Stimulated activated naive B cell treated with anti-CD40 and anti-IgM and Interleukin-4, amounts not matched to agents 10 μg/mL and 1 μg/mL and 100 μg/mL, for 72 hours (primary cell): ENCODE measurements at places on chromosomes 16 and 17.

DNA sequence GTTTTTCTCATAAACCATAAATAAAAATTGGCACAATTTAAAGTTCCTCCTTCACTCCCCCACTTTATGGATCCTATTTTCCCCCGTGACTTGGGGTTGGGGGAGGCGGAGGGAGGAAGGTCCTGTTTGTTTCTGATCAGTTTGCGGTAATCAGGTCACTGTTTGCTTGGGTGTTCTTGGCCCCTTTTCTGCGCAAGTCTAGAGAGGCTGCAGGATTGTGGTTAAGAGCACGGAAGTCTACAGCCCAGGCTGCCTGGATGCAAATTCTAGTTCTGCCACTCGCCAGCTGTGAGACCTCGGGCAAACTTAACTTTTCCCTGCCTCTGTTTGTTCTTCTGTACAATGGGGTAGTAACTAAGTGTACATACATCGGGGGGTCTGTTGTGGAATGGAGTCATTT is 12.1 kb downstream of the ATP2C2 start:
- DNase-seq = no peak

DNA sequence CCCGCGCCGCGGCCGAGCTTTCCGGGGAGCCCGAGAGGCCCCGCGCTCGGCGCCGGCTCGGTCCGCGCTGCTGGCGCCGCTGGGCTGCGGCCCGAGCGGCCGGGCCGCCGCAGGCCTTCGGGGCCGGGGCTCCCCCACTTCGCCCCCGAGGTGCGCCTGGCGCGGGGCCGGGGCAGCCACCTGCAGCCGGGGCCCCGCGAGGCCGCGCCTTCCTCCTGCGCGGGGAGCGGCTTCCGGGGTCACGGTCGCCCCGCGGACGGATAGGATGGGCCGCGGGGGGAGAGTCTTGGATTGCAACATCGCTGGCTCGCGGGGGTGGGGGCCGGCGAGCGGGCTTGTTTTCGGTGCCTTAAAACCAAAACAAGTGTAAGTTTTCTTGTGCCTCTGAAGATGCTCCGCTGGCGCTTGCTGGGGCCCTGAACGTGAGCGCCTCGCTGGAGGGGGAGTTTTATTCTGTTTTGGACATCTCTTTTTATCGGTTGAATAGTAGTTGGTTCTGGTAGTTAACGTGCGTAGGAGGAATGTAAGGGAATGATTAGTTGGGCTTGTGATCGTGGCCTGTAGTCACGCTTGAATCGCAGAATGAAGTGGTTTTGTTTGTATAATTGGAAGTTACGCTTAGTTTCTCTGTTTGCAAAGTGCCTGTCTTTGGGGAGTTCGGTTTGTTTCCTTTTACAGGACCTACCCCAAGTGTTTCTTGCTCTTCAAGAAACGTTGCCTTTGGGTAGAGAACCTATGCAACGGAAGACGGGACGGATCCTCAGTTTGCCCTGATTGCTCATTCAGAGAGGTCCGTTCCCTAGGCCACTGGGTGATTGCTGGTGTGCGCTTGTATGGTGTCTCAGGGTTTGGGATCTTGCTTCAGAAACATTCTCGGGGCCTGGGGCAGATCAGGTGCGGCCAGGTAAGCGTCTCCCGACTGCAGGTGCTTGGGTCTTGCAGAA is 724 bp downstream of the UBE2I start:
- DNase-seq = no peak

DNA sequence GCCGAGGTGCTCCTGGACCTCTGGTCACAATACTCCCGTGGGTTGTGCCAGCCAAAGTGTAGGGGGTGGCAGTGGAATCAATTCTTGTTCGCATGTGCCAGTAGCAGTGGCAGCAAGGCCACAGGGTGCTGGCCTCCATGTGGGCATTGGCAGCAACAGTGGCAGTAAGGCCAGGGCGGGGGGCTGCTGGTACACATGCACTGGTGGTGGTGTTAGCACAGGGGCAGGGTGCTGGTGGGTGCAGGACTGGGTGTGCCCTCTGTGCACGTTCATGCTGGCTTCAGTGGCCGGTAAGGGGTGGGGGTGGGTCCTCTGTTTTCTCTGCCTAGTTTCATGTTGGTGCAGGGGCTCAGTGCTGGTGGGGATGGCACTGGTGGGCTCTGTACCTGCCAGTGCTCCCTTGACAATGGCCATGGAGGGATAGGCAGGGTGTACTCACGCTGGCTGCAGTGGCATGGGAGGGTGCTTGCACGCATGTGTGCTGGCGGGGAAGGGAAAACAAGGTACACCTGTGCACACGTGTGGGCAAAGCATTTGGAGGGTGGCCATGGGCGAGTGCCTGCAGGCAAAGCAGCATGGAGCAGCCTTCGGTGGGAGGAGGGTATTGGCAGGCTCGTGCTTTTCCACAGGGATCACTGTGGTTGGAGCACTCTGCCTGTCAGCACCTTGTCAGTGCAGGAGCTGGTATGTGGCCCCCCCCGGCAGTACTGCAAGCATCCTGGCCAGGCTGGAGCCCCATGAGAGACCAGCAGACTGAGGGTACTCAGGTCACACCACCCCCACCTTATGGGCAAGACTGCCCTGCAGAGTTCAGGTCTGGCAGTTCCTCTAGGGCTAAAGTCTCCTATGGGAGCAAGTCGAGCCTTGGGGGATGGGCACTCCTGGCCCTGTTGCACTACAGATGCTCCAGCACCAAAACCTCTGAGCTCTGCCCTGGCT is 35.8 kb downstream of the NF1 start:
- DNase-seq = no peak

- no peak for DNase-seq
These were observed 633 bp upstream of the NOL3 start for GRCh38 chr16:67169642-67170167.

DNA sequence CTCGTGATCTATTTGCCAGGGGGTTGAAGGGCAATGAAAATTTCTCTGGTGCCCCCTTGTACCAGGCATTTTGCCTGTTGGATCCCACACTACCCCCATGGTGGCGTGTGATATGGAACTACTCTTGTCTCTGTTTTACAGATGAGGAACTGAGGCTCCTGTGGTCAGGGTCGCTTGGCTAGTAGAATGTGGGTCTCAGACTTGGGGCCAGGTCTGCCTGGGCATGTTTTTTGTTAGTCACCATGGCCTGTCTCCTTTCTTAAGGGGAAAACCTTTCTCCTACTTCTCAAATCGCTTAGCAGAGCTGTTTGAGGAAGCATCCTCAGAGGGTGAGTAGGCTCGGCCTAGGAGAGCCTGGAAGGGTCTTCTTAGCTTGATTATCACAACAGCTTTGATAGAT is 51.2 kb downstream of the CLEC16A start:
- DNase-seq = no peak

DNA sequence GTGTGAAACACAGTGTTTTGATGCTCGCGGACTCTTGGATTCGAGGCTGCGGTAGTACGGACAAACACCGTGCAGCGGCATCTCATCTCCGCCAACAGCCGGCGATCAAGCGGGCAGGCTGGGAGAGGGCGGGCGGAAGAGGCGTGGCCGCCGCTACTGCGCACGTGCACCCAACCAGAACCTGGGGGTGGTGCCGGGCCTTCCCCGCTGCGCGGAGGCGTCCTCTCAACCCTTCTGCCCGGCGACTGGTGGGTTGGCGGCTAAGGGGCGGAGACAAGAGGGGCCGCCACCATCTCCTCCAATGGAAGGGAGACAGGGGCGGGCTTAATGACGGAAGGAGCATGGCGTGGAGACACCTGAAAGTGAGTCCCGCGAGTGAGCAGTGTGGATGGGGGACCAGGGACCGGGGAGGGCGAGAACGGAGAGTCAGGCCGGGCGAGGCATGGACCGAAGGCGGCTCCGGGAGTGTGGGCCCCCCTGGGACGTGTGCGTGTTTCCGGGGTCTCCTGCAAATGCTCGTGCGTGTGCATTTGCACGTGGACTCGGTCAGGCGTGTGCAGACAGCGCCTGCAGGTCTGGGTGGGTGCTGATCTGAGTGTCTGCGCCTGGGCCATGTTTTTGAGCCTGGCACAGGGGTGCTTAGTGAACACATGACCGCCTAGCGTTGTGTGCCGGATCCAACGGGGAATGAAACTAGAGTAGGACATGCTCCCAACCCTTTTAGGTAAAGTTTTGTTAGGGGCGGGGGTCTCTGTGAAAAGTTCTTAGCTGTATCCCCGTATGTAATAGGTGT is at the start of gene DHODH:
Gene DHODH (plus strand): TSS at position 321 of the 793 bp plus-strand sequence. CDS start 21 bp downstream, at position 342.
- peak; percentile 99 for DNase-seq
